Esophagus muscularis mucosa (tissue), 4 donors: ENCODE measurements at places on chromosomes 2 and 18. TPM values are rescaled to one million over a fixed set of nuclear protein-coding genes. Genes with fewer than 3 reads are reported as not detected.

KCNF1 gene
- 38.2 TPM for total RNA-seq

APCDD1 gene
- 47.1 TPM for total RNA-seq

CPSF3 gene
- total RNA-seq, result 21.8 TPM

POLR1A gene
- 15.9 TPM for total RNA-seq

- DNase-seq, result no peak
Measured at GRCh38 chr2:213237787-213238186, 46.5 kb upstream of the SPAG16 start.

GRCh38 chr2:70981866-70982810 lies 3.7 kb downstream of the ANKRD53 start:
- DNase-seq, result no peak

GRCh38 chr2:59259913-59260312 lies 1018.8 kb upstream of the FANCL start:
- no peak for DNase-seq

DNA sequence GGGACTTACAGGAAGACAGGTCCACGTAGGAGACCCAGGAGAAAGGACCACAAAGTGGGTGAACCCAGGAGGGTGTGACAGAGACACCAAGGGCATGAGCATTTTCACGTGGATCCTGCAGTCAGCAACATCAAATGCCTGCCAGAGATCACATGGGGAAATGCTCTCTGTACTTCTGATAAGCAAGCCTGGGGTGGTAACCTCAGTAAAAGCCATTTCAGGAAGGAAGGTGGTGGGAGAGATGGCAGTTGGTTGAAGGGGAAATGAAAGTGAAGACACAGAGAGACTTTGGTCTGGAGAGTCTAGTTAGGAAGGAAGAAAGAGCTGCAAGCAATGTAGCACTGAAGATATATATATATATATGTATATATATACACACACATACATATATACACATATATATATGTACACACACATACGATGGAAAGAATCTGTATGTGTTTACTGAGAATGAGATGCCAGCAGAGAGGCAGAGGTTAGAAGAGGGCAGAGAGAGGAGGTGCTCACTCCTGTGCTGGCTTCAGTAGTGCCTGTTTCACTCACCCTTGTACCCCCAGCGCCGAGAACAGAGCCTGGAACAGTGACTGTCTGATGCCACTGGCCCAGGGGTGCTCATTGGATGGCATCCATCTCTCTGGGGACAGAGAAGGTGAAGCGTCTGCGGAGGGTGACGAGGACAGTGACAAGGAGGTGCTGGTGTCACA lies 314.9 kb downstream of the AFF3 start:
- no peak for DNase-seq

- no peak for DNase-seq
Measured at GRCh38 chr18:59189008-59189407, 30.9 kb upstream of the GRP start.

DNA sequence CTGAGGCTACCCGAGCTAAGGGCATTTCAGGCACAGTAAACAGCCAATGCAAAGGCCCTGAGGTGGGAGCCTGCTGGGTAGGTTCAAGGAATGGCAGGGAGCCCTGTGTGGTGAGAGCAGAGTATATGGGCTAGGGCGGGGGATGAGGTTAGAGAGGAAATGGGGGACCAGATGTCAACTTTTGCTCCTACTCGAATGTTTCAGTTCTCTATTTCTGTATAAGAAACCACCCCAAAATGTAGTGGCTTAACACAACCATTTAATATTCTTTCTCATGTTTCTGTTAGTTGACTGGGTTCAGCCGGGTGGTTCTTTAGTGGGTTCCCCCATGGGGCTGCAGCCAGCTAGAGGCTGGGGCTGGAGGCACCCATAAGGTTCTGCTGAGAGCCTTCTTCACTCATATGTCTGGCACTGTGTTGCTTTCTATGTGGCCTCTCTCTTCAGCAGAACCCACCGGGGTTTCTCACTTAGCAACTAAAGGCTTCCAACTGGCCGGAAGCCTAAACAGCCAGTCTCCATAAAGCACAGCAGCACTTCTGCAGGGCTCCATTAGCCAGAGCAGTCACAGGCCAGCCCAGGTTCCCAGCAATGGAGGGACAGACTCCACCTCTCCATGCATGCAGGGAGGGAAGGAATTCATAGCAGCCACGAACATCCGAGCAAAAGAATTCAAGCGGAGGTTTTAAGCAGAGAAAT lies 5.6 kb upstream of the ATOH8 start:
- DNase-seq, result no peak

GRCh38 chr2:162343824-162344616 lies at the start of gene GCA:
Gene GCA, plus strand, starts transcription at chr2:162344132. Its CDS starts 117 bp downstream, at chr2:162344249.
- DNase-seq, result peak; percentile 99

DNA sequence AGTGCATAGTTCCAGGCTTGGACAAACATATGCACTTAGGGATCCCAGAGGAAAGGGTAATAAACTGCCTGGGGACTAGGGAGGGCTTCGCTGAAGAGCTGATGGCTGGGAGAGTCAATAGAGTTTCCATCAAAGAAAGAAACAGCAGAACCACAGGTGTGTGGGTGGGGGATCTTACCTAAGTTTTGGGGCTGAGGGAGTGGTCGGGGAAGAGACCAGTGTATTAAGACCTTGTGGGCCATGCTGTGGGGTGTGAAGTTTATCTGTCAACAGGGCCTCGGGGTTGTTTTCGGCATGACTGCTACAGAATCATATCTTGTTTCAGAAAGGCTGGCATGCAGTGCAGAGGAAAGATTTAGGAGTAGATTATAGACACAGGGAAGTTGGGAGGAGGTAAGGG lies 31.2 kb upstream of the GTF2A1L start:
- DNase-seq, result no peak

GRCh38 chr2:237020090-237020489 lies 65.6 kb upstream of the COPS8 start:
- no peak for DNase-seq

- DNase-seq, result no peak
Measured at GRCh38 chr2:44119878-44120277, 48.8 kb upstream of the PPM1B start.
